ENCODE measurements at places on chromosomes 5 and 9.

DNA sequence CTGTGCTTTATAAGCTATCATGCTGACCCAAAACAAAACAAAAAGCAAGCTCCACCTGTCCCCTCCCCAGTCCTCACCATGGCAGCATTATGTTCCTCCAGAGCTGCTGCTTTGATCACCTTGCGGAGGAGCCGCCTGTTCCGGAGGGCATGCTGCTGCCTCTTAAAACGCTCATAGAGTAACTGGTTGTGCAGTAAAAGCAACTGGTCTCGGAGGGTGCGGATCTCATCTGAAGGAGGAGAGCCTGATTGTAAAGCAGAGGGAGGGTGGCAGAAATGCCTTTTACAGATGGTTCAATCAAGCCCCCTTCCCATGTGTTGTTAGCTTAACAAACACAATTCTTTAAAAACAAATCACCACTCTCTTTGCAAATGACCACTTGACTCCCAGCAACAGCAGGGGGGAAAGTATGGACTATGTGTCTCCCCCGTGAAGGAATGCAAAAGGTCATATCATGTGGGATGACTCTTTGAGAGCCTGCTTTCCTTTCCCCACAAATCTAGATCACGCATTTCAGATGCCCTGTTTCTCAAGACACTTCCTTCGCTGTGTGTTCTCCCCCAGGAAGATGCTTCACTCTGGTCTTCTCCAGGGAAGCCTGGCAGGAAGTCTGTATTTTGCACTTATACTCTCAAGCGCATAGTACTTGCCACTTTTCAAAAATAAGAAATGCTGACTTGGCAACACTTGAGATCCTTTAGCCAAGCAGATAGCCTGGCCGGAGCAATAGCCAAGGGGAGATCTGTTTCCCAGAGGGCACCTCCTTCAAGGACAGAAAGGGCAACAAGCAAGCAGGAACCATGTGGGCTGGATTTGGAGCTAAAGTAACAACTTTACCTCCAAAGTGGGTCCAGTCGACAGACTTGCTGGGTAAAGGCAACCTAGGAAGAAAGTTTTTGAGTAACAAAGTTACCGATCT is 25.1 kb downstream of the SPACA9 start:
- no peak for DNase-seq

- no peak for DNase-seq
These were observed 169.4 kb downstream of the IRX2 start for GRCh38 chr5:2582106-2582505.

DNA sequence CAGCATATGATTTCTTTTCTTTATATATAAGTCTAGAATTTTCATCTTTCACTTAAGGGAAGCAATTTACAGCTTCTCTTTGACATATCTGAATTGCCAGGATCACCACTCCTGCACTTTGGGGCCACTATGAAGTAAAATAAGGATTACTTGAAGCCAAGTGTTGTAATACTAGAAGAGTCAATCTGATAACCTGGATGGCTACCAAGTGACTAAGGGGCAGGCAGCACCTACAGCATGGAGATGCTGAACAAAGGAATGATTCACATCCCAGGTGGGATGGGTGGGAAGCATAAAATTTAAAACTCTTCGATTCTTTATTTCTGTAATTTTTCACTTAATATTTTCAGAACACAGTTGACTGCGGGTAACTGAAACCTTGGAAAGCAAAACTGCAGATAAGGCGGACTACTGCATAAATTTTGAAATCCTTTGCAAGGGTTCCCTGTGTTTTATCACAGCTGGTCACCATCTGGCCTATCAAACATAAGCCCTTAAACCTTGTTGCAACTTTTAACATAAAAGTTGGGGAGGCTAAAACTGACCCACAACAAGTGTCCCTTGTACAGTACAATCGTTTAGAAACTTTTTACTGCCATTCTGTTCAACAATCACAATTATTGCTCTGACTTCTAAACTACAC is 31.2 kb downstream of the NR3C1 start:
- DNase-seq, result no peak

DNA sequence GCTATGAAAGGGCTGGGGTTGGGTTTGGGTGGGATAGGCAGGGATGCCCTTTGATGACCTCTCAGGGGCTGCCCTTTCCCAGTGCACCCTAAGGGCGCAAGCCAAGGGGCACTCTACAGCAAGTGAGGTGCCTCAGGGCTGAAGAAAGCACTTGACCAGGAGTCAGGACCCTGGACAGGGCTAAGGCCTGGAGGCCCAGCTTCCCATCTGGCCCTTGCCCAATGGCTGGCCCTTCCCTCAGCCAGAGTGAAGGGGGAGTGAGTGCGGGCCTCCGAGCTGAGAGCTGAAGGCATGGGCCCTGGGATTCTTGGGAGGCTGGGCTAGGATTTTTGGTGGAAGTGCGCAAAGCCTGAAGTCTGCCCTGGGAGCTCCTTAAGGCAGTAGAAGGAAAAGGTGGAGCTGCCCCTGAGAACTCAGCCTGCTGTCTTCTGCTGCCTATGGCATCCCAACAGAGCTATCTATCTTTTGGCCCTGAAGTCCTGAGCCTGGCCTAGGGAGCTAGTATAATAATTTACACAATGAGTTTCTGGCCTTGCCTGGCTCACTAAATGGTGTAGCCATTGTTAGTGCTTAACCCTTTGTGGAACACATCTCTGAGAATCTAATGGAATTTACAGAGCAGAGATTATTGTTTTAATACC is 16.4 kb downstream of the JADE2 start:
- DNase-seq, result no peak

- DNase-seq, result no peak
These were observed 3.2 kb downstream of the RBM18 start for GRCh38 chr9:122261469-122261881.

- DNase-seq, result no peak
These were observed 15.0 kb upstream of the ORM1 start for GRCh38 chr9:114307899-114308267.

DNA sequence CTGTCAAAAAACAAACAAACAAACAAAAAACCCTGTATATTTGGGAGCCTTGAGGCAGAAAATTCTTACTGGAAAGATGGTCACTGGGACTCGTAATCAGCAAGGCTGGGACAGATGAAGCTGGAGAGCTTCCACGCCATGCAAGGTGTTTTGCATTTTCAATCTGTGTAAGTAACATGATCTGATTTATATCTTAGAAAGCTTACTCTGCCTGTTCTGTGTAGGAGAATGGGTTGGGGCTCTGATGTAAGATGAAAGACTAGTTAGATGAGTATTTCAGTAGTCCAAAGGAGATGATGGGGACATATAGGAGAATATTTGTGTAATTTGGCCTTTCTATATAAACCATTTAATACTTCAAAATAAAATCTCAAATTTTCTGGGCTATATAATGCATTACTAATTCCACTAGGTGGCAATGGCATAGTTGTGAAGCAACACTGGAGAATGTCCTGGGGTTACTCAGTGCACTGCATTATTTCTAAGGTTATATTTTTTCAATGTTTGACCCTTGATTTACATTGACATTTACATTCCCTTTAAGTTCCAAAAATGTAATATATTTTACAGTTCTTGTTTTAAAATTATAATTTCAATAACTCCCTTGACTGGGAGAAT is 21.9 kb upstream of the FSD1L start:
- DNase-seq, result no peak

DNA sequence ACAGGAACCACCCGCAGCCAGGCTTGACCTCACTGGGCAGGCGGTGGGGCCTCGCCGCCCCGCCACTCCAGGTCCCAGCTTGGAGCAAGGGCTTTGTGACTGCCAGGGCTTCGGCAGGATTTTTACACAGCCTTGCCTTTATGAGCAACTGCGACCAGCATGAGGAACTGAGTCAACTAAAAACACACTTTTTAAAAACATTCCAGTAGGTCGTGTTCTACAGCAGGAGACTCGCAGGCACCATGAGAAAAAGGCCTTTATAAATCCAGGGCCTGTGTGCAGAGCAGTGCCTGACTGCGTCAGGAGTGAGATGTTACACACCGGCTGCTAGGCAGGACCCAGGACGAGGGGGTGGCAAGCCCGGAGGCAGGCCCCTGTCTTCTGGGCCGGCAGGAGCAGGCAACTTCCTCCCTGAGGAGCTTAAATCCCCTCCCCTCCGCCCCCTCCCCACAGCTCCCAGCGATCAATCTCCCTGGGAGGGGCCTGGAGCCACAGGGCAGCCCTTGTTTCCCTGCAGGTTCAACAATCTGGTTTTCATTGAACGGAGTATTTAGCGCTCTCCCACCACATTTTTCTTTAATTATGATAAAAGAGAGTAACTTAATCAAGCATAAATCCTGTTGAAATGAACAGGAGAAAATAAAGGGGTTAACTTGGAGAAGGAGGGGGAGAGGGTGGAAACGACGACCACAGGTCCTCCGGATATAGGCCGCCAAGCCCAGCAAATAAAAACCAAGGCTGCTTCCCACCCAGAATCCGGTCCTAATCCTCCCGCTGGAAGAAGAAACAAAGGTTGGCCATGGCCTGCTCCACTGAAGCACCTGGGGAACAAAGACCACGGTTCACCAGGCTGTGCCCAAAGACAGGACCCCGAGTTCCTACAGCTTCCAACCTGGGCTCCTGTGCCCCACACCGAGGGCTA is 92.5 kb downstream of the ROR2 start:
- no peak for DNase-seq
